ENCODE measurements at places on chromosomes 3 and 15. TPM values are rescaled to one million over a fixed set of nuclear protein-coding genes. Genes with fewer than 3 reads are reported as not detected.
A peak's percentile ranks its signal among the peaks of the same experiment; 100 is the strongest.

FAM81A gene
- 0.21 TPM for total RNA-seq

CORO2B gene
- 0.07 TPM for total RNA-seq

KLF15 gene
- 1.0 TPM for total RNA-seq

VILL gene
- total RNA-seq = 16.1 TPM

- no peaks in the 10 kb centered on the region for H3K36me3 ChIP-seq
- H3K4me1 ChIP-seq = no peaks in the 10 kb centered on the region
Measured at GRCh38 chr15:48020166-48020565, 100.6 kb upstream of the SLC24A5 start.

- H3K27ac ChIP-seq = no peak overlapping the region
- no peak overlapping the region for H3K4me3 ChIP-seq
- peaks cover 2% of the 10 kb centered on the region for H3K36me3 ChIP-seq
Measured at GRCh38 chr15:77209221-77209620, 138.3 kb upstream of the TSPAN3 start.

DNA sequence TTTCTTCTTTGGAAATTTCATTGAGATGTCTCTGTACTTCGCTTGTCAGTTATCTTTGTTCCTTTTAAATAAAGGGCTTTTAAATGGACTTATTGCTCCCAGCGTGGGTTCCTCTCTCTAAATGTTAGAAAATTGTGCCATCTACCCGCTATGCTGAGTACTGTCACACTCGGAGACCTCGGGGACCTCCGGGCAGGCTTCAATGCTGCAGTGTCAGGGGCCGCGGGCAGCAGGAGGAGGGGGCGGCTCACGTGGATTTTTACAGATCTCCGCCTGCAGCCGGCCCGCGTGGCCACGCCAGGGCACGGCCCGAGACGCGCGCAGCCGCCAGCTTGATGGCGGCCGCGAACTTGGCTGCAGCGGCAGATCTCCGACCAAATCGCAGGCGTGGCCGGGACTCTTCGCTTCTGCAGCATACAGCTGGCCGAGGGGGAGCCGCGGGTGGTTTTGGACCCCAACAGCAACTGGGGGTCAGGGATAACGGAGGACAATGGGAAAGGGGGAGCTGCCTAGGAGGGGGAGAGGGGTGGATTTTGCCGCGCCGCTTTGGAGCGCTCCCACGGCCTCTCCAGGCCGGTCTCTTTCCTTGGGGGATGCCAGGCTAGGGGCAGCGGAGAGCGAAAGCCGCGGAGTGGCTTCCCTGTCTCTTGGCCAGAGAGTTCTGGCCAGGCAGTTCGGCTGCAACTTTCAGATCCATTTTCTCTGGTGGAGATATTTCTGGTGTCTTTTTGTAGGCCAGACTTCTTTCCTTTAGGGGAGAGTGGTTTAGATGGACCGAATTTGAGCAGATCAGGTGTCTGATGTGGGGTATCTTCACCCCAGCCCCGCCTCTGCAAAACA is 15.3 kb downstream of the NR2F2 start:
- H3K4me3 ChIP-seq = peak overlapping the region; percentile 45
- peaks cover 15% of the 10 kb centered on the region for H3K4me1 ChIP-seq
- H3K27ac ChIP-seq = peak overlapping the region; percentile 2
- peaks cover 97% of the 10 kb centered on the region for H3K27me3 ChIP-seq
- H3K36me3 ChIP-seq = peaks cover 2% of the 10 kb centered on the region
